ENCODE measurements at places on chromosomes 4 and X. TPM values are rescaled to one million over a fixed set of nuclear protein-coding genes. Genes with fewer than 3 reads are reported as not detected.

ZNF732 gene
- polyA plus RNA-seq: 3.5 TPM

TBC1D8B gene
- polyA plus RNA-seq: 5.3 TPM

DUSP9 gene
- 57.5 TPM for polyA plus RNA-seq

PCYT1B gene
- polyA plus RNA-seq: 2.6 TPM

CTSO gene
- 34.4 TPM for polyA plus RNA-seq

VSIG1 gene
- polyA plus RNA-seq: 1.5 TPM

NXF2 gene
- polyA plus RNA-seq: not detected

DNA sequence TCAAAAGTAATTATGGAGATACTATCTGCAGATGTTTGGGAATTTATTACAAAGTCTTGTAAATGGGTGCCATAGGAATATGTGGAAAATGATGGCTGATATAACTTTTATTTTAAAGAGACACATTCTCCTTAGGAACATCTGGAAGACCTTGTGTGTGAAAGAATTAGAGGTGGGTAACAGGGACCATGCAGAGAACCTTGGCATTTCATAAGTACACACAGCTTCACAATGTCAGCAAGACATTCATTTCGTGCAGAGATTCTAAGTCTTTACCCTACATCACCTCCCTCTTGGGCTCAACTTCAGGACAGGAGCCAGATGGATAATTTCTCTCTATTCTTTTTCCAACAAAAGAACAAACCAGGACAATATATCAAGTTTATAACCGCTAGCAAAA lies 458.1 kb upstream of the INTU start:
- peak; percentile 14 for DNase-seq

DNA sequence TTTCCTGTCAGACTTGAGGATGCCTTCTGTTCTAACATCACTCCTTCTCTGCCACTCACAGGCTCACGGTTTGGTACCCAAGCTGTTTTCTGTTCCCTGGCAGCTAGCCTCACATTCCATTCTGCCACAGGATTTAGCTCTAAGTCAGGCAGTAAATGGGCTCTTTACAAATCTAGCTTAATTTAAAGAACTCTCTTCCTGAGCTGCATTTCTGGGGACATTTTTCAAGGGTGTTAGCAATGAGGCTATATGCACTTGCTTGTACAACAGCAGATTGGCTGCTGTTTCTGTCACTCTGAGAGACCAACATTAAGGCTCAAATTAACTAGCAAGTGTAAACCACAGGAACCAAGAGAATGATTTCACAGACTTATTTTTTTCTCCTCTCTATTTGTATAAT lies 337.8 kb upstream of the NOCT start:
- no peak for DNase-seq

- no peak for DNase-seq
Observed at GRCh38 chr4:41124916-41125548, 89.3 kb downstream of the APBB2 start.

DNA sequence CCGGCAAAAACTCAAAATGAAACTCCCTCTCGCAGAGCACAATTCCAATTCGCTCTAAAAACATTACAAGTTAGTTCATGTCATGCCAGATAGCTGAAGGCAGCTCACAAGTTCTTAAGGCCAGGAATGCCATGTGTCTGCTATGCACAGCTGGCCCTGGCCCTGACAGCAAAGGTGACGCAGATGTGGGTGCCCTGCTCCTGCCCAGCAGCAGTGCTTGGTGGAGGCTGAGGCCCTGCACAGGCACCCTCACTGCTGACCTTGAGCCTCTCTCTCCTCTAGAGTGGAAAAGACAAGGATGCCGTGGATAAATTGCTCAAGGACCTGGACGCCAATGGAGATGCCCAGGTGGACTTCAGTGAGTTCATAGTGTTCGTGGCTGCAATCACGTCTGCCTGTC lies 2.9 kb downstream of the S100P start:
- DNase-seq: no peak

- DNase-seq: no peak
Observed at GRCh38 chrX:104172121-104172520, 5.9 kb downstream of the FAM199X start.

GRCh38 chr4:2341911-2342652 lies 76.4 kb downstream of the ZFYVE28 start:
- no peak for DNase-seq

DNA sequence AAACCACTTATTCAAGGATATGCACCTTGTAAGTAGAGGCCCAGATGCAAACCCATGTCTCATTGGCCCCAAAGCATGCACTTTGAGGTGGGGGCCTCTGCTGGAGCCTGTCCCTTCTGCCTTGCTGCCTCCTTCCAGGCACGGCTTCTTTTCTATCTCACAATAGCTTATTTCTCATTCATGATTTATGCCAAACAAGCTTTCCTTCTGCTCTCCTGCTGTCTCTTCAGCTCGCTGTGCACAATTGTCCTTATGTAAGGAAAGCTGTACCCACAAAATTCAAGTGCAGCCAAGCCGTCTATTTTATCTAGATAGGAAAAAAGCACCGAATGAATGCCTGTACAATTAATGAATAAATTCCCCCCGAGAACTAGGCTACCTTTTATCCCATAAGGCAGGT lies 124.8 kb upstream of the PACRGL start:
- no peak for DNase-seq

DNA sequence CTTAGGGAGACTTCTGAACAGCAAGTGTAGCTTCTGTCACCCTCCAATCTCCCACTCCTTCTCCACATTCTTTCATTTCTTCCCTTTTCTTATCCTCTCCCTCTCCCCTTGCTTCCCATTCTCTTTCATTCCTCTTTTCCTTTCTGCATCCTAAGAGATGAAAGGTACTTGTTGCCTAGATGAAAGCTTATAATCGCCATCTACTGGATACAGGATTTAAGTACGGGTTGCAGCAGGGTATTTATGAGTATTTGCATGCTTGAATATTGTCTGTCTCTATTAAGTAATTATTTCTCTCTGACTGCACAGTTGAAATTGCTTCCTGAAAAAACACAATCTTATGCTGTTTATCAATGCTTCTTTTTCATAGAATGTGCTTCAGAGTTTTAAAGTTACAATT lies 174.0 kb upstream of the TENT5D start:
- no peak for DNase-seq

DNA sequence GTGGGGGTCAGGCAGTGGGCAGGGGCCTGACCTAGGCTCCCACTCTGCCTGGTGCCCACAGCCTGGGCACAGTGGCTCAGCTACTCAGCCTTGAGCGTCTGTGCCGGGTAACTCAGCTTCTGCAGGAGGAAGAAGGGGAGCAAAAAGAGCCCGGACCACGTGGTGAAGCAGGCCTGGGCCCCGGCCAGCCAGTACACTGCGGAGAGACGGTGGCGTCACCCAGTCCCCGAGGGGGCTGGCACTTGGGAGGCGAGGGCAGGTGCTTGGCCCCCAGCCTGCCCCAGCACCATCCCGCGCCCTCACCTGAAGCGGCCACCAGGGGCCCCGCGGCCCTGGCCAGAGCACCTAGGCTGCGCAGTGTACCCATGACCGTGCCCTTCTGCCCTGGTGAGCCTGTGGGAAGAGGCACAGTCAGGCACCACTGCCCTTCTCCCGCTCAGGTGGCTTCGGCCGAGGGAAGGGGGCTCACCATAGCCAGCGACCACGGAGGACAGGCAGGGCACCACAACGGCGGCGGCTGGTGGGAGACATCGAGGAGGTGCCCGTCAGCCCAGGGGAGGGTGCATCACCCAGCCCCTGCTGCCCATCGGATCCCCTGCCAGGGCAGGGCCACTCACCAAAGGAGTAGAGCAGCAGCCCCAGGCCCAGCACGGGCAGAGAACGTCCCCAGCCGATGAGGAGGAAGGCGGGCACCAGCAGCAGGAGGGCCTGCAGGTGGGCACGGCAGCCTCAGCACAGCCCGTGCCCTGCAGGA lies 32.3 kb downstream of the NOP14 start:
- DNase-seq: no peak

DNA sequence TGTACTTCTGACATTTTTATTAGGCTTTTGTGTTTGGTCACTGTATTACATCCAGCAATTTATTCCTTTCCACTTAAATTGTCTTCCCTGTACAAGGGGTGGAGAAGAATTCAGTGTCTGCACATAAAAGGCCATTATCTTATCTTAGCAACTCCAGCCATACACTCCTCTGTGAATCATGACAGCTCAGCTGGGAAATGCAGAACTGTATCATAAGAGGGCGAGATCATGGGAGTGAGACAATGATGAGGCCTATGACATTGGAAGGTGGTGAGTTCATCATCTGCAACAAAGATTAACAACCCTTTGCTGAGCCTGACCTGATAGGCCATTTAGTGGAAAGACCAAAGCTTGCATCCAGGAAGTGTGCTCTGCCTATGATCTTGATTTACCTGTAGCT lies 33.3 kb downstream of the SLIT2 start:
- DNase-seq: no peak

GRCh38 chr4:165631208-165631894 lies 241.7 kb upstream of the TLL1 start:
- DNase-seq: no peak

GRCh38 chr4:109886303-109886702 lies 26.4 kb upstream of the EGF start:
- no peak for DNase-seq

GRCh38 chr4:87049508-87049907 lies 114.7 kb downstream of the AFF1 start:
- DNase-seq: no peak

DNA sequence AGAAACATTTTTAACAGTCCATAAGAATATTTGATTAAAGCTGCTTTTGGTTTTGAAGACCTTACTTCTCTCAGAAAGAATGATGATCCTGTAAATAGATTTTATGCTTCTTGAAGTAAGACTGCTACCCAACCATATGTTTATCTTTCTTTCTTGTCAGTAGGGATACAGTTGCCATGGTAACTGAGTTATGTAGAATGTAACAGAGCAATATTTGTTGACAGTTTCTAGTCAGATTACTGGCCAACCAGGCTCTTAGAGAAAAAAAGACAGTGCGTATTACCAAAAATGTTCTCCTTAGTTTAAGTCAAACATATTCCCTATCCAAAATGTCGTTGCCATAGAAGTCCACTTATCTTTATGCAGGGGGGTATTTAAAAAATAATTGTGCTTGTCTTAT lies 456.8 kb downstream of the PRR32 start:
- DNase-seq: no peak

- DNase-seq: no peak
Observed at GRCh38 chr4:96558466-96558865, 718.6 kb downstream of the PDHA2 start.

GRCh38 chrX:136251041-136251991 lies at the start of gene MAP7D3:
Gene MAP7D3 (minus strand): TSS chrX:136251400. CDS start chrX:136251358, 42 bp downstream.
- DNase-seq: peak; percentile 11

GRCh38 chr4:19694812-19695211 lies 556.9 kb upstream of the SLIT2 start:
- DNase-seq: no peak

GRCh38 chr4:15414551-15415091 lies 13.2 kb upstream of the C1QTNF7 start:
- DNase-seq: no peak

- DNase-seq: no peak
Observed at GRCh38 chrX:29535212-29536162, 679.9 kb upstream of the MAGEB2 start.

DNA sequence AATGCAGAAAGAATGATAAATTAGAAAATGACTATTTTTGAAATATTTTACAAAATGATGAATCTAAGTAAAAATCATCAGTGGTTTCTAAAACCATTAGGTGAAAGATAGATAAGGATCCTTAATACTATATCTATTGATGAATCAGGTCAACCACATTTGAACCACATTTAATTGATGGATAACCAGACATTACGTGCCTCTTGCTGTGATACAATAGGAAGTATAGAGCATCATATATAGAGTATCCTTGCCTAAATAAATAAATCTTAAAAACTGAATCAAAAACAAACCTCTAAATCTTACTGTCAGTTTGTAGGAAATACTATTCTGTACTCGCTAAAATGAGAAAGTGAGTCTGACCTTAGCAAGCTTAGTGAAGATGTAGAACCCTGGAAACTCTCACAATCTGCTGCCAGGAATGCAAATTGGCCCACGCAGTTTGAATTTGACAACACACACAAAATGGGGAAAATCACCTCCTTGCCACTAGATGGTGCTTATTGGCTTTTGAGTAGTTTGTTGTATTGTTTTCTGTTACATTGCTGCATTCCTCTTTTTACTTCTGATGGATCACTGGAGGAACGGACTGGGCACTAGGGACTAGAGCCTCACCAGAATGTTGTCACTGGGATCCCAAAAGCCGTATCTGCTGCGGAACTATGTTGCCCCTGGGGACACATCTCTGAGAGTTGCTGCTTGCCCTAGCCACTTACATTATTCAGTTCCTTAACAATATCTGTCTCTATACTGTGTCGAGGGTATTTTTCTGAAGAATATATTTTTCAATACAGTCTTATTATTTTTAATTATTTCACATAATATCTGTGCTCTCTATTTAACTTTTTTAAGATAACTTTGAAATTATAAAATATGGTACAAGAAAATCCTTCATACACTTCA lies 25.4 kb upstream of the SLAIN2 start:
- no peak for DNase-seq

DNA sequence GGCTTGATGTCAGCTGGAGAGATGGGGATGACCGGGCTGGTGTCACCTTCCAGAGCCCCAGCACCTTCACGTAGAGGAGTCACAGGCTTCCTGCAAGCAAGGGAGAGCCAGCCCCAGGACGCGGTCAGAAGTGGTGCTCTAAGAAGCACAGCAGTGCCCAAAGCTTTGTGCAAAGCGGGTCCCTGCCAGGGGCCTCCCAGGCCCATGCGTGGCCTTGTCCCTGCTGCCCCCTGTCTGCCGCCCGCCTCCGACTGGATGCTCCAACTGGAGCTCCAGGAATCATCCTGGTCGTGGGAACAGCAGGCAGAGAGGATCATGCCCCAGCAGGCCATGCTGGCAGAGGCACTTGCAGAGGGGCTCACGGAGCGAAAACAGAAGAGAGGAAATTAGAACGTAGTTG lies 40.1 kb upstream of the LRPAP1 start:
- DNase-seq: no peak

DNA sequence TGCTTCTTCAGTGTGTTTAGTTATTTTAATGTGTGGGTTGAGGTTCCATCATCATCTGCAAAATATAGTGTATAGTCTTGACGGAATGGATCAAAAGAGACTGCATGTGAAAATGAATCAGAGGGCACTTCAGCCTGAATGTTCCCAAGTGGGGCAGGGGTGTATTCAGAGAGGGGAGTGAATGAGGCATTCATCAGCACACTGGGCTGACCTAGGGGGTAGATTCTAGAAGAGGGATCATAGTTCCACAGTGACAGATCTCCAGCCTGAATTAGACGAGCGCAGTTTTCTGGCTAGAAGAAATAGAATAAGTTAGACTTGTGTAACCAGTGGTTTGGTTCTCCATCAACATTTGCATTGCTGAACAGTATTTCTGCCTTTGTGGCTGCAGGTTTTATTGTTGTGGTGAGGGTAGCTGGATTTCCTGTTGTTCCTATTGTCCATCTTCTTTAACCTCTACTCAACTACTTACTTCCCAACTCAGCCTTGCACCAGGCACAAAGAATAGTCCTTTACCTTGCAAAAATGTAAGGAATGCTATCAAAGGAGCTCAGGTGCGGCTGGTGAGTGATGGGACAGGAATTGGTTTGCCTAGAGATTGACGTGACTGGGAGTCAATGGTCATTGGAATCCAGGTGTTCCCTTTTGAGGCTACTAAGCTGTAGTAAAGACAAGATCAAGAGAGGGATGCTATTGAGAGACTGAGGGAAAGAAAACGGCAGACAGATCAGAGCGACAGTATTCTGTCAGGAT lies 50.9 kb downstream of the NAP1L5 start:
- DNase-seq: no peak

Data from left renal cortex interstitium (tissue), 4 donors.